Activated T-cell treated with anti-CD3 and anti-CD28 coated beads, Interleukin-2, amount 50 U/mL, for 72 hours (primary cell): ENCODE measurements at places on chromosomes 7 and 10. TPM values are rescaled to one million over a fixed set of nuclear protein-coding genes. Genes with fewer than 3 reads are reported as not detected.

The ZNF107 gene
- total RNA-seq, result 18.5 TPM

The TRIM8 gene
- 58.2 TPM for total RNA-seq

The MRC1 gene
- 0.05 TPM for total RNA-seq

The AHCYL2 gene
- 44.8 TPM for total RNA-seq

The ADARB2 gene
- 0.60 TPM for total RNA-seq

The AKR1C8 gene
- total RNA-seq, result not detected

The LRRD1 gene
- total RNA-seq, result not detected

The UNC5B gene
- total RNA-seq, result 0.05 TPM

The PAX4 gene
- total RNA-seq, result not detected

The GNGT1 gene
- not detected for total RNA-seq

The PDCD11 gene
- total RNA-seq, result 41.2 TPM

The LIPM gene
- total RNA-seq, result not detected

The BEND7 gene
- total RNA-seq, result 0.99 TPM

The HMX2 gene
- 0.58 TPM for total RNA-seq

The ABCB4 gene
- total RNA-seq, result 0.69 TPM

The CPEB3 gene
- 2.2 TPM for total RNA-seq

The SUN3 gene
- 0.99 TPM for total RNA-seq
